ENCODE measurements at places on chromosomes 7 and 10.

DNA sequence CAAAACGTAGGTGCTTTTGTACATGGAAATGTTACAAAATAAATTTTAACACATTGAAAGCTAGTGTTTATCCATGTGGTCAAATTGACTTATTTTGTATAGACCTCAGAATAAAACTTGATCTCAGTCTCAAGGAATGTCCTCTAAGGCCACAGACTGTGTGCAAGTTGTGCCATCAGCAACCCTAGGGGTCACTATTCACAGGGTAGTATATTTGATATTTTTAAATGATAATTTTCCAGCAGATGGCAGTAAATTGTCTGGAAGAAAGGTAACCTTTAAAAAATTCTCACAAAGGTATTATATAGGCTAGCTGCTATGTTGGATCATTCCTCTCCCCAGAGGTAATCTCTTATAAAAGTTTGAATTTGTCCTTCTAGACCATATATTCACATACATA, 12.9 kb upstream of the SNX10 start:
- no peak for DNase-seq

- DNase-seq: no peak
These were observed 849.4 kb upstream of the GHITM start for GRCh38 chr10:83289948-83290347.

- DNase-seq: no peak
These were observed 10.8 kb upstream of the XPNPEP1 start for GRCh38 chr10:109933984-109934565.

- DNase-seq: no peak
These were observed 148.6 kb downstream of the SH3PXD2A start for GRCh38 chr10:103706762-103707161.

- DNase-seq: no peak
These were observed 12.2 kb upstream of the GDF10 start for GRCh38 chr10:47287805-47288204.

- DNase-seq: no peak
These were observed 31.0 kb downstream of the GPR141 start for GRCh38 chr7:37714606-37715005.

DNA sequence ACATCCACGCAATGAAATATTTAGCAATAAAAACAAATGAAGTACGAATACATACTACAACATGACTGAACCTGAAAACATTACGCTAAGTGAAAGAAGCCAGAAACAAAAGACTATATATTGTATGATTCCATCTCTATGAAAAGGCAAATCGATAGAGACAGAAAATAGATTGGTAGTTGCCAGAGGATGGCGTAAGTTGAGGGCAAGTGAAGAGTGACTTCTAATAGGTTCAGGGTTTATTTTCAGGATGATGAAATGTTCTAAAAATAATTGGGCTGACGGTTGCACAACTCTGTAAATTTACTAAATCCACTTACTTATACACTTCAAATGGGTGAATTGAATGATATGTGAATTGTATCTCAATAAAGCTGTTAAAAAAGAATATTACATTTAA, 39.5 kb upstream of the TECTB start:
- DNase-seq: no peak

- DNase-seq: no peak
These were observed 3.4 kb upstream of the ZNF503 start for GRCh38 chr10:75404815-75405597.

GRCh38 chr7:87398446-87398845, 53.0 kb downstream of the CROT start:
- no peak for DNase-seq

DNA sequence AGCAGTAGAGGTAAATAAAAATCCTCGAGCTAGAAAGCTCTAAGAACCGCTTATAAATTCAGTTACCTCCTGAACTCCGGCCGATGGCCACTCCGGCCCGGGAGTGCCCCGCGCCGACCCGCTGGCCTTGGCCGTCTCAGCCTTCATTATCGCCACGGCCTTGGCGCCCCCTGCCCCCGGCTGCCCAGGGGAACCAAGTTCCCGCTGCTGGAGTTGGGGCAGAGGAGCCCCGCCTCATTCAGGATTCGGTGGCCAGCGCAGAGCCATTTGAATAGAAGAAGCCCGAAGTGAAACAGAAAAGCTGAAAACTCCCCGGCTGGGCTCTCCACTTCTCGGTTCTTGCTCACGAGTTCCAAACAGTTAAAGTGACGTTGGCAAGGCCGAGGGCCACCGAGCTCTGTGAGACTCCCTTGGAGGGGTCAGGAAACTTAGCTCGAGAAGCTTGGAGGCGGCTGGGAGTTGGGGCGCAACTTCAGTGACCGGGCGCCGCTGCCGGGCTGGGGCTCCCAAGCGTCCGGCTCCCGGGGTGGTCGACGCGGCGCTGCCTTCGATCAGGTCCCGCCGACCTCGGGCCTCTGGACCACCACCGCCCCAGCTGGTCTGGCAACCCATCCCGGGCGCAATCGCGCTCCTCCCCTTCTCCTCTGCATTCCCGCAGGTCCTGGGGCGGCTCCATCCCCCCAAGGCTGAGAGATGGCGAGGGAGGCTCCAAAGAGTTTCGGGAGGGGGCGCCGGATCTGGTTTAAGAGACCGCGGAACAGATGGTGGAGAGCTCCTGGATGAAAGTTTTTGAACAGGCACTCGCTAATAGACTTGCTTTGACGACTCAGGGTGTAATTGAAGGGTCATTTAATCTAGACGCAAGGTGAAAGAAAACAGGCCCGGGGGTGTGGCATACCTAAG, 5.8 kb upstream of the FEZF1 start:
- DNase-seq: no peak
